SK-N-SH (cell line): ENCODE measurements at places on chromosomes 12 and 14.

DNA sequence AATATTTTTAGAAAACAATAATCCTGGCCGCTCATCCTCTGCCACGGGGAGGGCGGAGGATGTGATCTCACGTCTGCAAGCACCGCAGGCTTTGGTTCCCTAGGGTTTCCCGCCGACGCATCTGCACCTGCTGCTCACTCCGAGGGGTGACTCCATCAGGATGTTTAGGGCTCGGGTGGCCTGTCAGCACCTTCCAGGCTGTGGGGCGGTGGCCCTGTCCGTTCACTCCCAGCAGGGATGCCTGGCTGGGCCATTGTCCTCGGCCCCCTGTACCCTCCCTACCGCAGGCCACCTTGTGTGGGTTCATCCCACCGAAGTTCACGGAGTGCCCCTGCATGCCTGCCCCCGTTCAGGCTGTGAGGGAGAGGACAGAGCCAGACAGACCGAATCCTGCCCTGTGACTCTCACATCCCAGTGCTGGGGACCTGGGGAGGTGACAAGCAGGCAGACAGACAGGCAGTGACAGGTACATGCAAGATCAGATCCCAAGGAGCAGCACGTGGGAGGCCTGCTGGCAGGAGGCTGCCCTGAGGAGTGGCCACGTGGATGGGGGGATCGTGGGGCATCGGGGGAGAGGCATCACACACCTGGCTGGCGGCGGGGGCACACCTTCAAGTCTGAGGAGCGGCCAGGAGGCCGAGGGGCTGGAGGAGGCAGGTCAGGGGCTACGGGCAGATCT lies 112.6 kb downstream of the ADGRD1 start:
- no peak for DNase-seq

DNA sequence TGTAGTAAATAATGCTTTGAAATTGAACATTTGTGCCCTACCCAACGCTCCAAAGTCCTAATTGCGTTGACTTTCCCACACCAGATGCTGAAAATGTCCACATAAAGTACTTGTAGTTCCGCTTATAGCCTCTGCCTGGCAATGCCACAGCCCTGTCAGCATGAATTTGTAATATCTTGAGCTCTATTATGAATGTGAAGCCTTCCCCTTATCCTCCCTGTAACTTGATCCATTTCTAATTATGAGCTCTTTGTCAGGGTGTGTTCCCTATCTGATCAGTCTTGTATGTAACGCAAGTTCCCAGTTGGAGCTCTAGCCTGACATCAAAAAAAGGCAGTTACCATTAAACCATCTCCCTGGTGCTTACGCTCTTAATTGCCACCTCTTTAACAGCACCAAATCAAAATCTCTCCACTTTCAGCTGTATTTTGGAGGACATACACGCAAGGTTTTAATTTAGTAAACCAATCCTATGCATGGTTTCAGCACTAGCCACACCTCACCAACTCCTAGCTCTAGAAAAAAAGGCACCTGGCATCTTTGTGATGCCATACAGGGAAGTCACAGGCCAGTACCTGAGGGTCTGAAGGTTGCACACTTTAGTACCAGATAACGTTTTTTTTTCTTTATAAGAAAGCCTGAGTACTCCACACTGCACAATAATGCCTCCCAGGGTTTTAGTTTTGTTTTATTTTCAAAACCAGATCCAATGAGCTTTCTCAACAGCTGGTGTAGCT lies 69.3 kb downstream of the EEA1 start:
- DNase-seq = no peak

GRCh38 chr14:86299994-86300393 lies 770.0 kb downstream of the FLRT2 start:
- no peak for DNase-seq

DNA sequence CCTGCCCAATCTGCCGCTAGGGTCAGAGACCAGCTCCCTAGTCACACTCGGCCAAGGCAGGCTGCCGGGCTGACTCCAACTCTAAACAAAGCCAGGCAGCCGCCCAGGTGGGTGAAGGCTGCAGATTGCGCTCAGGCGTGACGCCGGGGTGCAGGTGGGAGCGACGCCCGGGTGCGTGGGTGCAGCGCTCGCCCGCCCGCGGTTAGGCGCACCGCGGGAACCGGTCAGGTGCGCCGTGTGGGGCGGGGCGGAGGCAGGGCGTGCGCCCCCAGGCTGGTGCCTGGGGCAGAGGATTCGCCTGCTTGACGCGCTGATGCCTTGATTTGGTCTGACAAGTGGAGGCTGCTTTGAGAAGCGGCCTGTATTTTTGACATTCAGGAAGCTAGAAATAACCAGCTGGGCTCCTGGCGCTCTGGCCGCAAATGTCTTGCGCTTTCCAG lies 126.7 kb upstream of the HIF1A start:
- DNase-seq = no peak

GRCh38 chr12:120846721-120847120 lies 57.4 kb downstream of the SPPL3 start:
- no peak for DNase-seq
